ENCODE measurements at places on chromosomes 4 and X. TPM values are rescaled to one million over a fixed set of nuclear protein-coding genes. Genes with fewer than 3 reads are reported as not detected.

The CXCL11 gene
- not detected for polyA plus RNA-seq

The GASK1B gene
- 4.4 TPM for polyA plus RNA-seq

The SLC16A2 gene
- 5.7 TPM for polyA plus RNA-seq

The TCP11X2 gene
- polyA plus RNA-seq: 2.2 TPM

The PLK4 gene
- polyA plus RNA-seq: 2.5 TPM

The RAB33A gene
- polyA plus RNA-seq: 31.0 TPM

The MED14 gene
- polyA plus RNA-seq: 31.3 TPM

The ARL13A gene
- not detected for polyA plus RNA-seq

The EGF gene
- 0.07 TPM for polyA plus RNA-seq

The SEL1L3 gene
- polyA plus RNA-seq: 40.9 TPM

The CFP gene
- polyA plus RNA-seq: 1.1 TPM

The KIF4A gene
- 20.3 TPM for polyA plus RNA-seq

The CAPN6 gene
- not detected for polyA plus RNA-seq

The SCML2 gene
- 3.9 TPM for polyA plus RNA-seq

The MAML3 gene
- polyA plus RNA-seq: 9.4 TPM

The AVPR2 gene
- polyA plus RNA-seq: not detected

The SGMS2 gene
- polyA plus RNA-seq: not detected

The MAGEB6 gene
- not detected for polyA plus RNA-seq

The ABCG2 gene
- polyA plus RNA-seq: 12.6 TPM

The LINC00632 gene
- 3.9 TPM for polyA plus RNA-seq

The PTCHD1 gene
- 0.48 TPM for polyA plus RNA-seq

The C4orf36 gene
- polyA plus RNA-seq: 1.0 TPM
